ENCODE measurements at places on chromosomes 7 and 10.

DNA sequence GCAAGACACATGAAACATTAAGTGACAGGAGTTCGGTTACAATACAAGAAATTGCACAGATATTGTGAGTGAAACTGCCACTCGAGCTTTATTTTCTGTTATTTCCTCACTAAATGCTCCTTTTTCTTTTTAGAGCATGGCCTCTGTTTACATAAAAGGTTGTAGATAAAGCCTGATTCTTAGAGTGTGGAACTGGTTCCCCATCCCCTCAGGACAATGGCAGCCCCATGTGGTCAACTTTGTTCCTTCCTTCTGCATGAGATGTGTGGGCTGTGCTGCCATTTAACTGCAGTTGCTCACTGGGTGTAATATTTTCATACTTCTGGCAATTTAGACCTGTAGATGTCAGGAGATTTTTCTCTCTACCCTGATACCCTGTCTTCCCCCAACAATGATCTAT is 70.2 kb downstream of the LRGUK start:
- DNase-seq: no peak

DNA sequence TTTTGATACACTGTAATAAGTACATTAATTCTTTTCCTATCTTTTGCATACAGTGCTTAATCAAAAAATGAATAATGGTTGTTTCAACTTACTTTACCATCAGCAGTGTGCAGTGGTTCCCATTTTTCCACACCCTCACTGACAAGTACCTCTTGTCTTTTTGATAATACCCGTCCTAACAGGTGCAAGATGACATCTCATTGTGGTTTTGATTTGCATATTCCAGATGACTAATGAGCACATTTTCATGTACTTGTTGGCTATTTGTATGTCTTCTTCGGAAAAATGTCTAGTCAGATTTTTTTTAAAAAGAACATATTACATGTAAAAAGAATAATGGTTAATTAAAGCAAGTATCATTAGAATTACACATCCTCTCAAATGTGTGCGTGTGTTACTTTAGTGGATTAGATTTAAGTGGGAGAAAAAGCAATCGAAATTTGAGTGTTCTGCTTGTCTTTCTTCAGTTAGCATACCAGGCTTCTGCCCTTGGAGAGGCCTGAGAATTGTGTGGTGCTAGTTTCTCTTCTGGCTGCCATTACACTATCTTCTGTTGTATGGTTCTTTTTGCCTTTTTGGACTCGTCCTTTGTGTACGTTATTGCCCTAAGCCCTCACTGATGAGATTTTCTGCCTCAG is 291.2 kb downstream of the AUTS2 start:
- peak; percentile 46 for DNase-seq

DNA sequence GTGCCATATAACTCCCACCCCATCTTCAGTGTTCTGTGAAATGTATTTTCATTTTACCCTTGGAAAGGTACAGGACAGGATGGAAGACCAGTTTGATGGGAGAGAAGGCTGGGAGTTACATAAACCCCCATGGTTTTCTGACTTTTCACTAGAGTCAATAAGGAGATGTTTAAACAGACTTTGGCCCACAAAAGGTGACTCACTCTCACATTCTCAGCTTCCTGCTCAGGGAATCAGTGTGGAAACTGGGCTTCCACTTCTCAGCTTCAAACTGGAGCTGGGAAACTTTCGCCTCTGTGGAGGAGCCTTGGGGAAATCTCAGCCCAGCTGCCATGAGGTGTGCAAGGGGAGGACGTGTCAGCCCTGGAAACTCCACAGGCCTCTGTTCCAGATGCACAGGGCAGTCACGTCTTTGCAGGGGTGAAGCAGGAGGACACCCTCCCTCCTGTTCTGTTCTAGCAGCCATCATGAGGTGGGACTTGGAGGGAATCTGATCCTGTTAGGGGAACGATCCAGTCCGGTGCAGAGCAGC is 560.5 kb upstream of the GALNT17 start:
- no peak for DNase-seq

DNA sequence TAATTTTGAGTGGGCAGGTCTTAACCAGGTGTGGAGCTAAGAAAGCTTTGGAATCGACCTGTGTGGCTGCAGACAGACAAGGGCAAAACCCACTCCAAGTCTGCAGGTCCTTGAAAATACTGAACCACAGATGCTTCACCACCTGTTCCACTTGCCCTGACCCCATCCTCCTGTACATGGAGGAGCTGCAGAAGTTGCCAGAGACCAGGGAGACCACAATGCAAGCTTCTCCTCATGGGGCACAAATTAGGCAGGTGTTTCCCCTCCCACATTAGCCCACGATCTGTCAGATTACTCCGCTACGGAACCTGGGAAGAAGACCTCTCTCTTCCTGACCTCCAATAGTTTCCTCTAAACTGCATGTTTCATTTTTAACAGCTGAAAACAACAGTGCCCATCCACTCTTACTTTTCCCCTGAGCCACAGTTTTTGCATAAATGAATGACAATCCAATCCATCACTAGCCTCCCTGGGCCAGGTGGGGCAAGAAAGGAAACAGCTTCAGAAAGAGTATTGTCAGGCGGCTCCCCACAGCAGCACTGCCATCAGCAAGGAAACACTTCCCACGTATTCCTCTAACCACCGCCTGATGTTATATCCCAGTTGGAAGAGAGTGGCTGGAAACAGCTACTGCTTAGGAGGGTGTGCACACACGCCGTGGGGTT is 141.6 kb downstream of the PRKAG2 start:
- DNase-seq: no peak

DNA sequence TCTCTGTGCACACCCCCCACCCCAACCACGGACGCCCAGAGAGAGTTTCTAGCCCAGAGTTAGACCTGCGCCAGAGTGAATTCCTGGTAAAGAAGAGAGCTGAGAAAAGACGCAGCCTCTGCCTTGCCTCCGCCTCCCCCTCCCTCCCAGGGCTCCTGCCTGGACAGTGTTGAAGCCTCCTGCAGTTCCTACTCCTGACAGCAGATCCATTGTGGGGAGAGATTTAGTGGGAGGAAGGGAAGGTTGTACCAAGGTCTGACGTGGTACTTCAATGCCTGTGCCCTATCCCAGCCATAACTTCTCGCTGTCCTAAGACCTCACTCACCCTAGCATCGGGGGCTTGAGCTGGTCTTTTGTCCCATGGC is 952 bp downstream of the SRRM3 start:
- DNase-seq: no peak

GRCh38 chr7:55538538-55538937 is 33.8 kb downstream of the VOPP1 start:
- no peak for DNase-seq

GRCh38 chr7:135359615-135360014 is 126.0 kb downstream of the STRA8 start:
- DNase-seq: no peak

GRCh38 chr10:131937836-131938235 is 37.0 kb downstream of the PPP2R2D start:
- no peak for DNase-seq

- no peak for DNase-seq
These were observed 21.6 kb downstream of the TAS2R41 start for GRCh38 chr7:143499246-143499645.

- no peak for DNase-seq
These were observed 2.1 kb downstream of the ITIH5 start for GRCh38 chr10:7664707-7665106.

GRCh38 chr7:15889507-15889906 is 203.0 kb upstream of the MEOX2 start:
- no peak for DNase-seq

GRCh38 chr7:41709621-41710020 is 6.7 kb upstream of the INHBA start:
- no peak for DNase-seq
